ENCODE measurements at places on chromosomes 6 and 20.

GRCh38 chr6:170147832-170148708, 142.8 kb downstream of the DLL1 start:
- no peak for DNase-seq

DNA sequence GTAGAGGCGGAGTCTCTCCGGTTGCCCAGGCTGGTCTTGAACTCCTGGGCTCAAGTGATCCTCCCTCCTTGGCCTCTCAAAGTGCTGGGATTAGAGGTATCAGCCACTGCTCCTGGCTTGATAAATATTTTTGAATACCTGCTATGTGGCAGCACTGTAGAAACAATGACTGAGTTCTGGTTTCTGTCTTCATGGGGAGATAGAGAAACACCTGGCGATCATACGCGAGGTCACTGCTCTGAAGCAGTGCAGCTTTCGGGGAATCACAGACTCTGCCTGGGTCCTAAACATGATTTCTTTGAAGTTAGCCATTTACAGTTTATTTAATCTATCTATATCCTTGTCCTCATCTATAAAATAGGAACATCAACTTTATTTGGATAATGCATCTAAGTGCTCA, 31.2 kb downstream of the DOK5 start:
- DNase-seq: no peak

DNA sequence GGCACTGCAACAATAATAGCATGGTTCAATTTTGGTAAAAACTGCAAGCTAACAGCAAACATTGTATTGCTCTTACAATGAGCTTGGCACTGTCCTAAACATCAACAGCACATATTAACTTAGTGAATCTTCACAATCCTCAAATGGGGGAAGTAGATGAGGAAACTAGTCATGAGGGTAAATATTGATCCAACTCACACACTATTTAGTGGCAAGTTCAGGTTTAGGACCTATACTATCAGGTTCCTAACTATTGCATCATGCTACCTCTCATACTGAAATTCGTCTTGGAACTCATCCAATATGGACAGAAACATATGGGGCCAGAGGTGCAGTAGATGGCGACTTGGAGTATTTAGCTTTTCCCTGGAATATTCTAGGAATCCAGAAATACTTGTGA, 34.2 kb downstream of the FKBP1C start:
- no peak for DNase-seq

GRCh38 chr6:115838763-115839401, 221.8 kb downstream of the FRK start:
- DNase-seq: no peak

DNA sequence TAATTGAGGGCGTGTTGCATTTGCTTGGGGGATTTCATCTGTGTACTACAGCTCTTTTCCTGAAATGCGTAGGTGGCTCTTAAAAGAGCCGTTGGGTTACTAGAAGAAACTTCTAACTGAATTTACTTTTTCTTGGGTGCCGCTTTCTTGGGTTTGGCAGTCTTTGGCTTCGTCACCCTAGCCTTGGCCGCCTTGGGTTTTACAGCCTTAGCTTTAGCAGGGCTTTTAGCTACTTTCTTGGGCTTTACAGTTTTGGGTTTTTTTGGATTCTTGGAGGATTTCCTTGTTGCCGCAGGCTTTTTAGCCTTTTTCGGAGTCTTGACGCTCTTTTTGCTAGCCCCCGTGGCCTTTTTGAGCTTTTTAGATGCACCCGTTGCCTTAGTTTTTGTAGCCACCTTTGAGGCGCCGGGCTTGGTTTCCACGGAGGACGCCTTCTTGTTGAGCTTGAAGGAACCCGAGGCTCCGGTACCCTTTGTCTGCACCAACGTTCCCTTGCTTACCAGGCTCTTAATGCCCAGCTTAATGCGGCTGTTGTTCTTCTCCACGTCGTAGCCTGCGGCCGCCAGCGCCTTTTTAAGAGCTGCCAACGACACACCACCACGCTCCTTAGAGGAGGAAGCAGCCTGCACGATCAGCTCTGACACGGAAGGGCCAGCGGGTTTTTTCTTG, 54.5 kb downstream of the TRIM38 start:
- no peak for DNase-seq

- no peak for DNase-seq
These were observed 73.2 kb downstream of the TRMT6 start for GRCh38 chr20:5877128-5877527.

GRCh38 chr6:158771399-158772152, 47.6 kb downstream of the EZR start:
- no peak for DNase-seq

DNA sequence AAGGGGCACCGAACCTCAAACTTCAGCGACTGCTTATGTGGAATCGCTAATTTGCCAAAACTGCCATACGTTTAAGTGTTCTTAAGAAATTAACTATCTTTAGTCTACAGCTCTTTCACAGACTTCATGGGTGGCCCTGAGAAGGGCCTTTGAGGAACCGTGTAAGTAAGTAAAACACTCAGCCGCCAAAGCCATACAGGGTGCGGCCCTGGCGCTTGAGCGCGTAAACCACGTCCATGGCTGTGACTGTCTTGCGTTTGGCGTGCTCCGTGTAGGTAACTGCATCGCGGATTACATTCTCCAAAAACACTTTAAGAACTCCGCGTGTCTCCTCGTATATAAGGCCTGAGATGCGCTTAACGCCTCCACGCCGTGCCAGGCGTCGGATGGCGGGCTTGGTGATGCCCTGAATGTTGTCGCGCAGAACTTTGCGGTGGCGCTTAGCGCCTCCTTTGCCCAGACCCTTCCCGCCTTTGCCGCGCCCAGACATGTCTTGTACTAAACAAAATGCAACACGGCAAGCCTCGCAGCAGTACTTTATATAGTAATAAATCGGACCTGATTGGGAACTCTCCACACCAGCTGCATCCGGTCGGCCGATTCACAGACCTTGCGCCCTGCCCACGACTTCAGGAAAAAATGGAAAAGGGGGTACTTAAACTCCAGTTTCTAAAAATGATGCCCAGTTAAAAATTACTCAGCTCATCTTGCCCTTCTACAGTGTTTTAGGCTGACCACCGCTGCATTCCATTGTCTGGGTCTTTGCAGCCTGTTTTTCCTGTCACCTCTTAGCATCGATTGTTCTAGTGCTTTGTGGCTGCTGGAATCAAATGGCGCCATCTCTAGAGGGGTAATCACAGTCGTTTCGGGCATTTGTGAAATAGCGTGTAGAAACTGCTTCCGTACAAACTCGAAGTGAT, 38.9 kb downstream of the OR2B2 start:
- DNase-seq: peak; percentile 80
